ENCODE measurements at places on chromosomes 7 and 10.

DNA sequence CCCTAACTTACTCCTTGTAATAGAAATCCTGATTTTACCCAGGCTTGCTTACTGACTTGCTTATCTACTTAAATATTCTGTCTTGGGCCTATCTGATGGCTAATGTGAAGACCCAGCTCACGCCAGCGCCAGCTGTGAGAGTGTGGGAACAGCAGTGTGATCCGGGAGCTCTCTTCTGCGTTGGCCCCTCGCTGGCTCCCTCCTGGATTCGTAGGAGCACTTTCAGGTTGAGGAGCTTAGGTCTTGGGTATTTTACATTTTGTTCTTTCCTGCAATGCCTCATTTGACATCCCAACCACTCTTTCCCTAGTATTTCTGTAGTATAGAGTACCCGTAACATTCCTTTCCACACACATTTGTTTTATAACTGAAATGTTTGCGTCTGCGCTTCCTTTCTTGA is 51.7 kb downstream of the CREM start:
- no peak for DNase-seq

DNA sequence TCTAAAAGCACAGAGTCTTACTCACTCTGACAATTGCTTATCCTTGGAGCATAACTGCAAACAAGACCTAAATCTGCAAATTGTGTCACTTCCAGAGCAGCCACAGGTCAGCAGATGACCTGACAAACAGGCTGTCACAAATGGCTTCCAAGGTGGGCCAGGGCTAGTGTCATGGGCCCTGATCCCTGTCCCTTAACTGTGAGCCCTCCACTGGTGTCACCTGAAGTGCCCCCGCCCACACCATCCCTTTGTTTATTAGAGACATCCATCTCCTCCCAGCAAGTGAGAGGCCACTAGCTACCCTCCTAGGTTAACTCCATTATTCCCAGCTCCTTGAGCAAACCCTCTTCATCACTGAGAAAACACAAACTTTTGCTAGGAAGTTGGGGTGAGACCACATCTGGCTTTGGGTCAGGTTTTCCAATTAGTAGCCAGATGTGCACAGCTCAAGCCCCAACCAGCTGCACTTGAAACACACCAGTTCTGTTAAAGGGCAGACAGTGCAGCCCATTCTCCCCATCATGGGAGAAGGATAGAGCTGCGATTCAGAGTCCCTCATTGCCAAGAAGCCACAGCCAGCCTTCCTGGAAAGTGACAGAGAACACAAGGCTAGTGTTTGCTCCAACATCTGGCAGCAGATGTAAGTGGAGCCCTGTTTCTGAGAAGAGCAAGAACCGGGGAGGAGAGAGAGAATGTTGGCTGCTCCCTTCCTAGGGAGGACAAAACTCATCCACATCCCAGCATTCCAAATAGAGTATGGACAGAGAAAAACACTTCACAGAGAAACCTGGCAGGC is 75.7 kb upstream of the NANOS1 start:
- no peak for DNase-seq

GRCh38 chr7:84697506-84697905 is 489.4 kb downstream of the SEMA3D start:
- DNase-seq = no peak

DNA sequence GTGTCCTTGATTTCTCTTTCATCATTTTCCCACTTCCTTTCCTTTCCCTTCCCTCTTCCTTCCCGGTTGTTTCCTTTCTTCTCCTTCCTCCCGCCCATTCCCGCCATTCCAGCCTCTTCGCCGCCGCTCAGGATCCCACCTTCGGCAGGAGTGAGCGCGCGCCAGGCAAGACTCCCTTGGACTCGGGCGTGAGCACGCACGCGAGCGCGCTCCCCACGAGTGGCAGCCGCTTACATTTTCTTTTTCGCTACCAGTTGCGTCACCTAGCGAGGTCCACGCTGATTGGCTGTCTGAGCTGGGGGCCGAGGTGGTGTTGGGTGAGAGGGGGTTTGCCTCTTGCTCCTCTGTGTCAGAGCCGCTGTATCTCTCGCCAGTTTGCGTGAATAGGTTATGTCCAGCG is 11.8 kb downstream of the ZAN start:
- no peak for DNase-seq

DNA sequence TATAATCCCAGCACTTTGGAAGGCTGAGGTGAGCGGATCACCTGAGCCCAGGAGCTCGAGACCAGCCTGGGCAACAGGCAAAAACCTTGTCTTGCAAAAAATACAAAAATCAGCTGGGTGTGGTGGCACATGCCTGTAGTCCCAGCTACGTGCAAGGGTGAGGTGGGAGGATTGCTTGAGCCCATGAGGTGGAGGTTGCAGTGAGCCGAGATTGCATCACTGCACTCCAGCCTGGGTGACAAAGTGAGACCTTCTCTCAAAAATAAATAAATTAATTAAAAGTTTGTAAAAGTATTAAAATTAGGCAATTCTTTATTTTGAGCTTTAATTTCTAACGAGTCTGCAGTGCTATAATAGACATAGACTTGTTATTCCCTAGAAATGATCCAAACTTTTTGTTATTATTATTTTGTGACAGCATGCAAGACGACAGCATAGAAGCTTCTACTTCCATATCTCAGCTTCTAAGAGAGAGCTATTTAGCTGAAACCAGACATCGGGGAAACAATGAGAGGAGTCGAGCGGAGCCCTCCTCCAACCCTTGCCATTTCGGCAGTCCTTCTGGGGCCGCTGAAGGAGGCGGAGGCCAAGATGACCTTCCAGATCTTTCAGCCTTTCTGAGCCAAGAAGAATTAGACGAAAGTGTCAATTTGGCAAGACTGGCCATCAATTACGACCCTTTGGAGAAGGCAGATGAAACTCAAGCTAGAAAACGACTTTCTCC is 11.9 kb downstream of the MYPN start:
- no peak for DNase-seq

DNA sequence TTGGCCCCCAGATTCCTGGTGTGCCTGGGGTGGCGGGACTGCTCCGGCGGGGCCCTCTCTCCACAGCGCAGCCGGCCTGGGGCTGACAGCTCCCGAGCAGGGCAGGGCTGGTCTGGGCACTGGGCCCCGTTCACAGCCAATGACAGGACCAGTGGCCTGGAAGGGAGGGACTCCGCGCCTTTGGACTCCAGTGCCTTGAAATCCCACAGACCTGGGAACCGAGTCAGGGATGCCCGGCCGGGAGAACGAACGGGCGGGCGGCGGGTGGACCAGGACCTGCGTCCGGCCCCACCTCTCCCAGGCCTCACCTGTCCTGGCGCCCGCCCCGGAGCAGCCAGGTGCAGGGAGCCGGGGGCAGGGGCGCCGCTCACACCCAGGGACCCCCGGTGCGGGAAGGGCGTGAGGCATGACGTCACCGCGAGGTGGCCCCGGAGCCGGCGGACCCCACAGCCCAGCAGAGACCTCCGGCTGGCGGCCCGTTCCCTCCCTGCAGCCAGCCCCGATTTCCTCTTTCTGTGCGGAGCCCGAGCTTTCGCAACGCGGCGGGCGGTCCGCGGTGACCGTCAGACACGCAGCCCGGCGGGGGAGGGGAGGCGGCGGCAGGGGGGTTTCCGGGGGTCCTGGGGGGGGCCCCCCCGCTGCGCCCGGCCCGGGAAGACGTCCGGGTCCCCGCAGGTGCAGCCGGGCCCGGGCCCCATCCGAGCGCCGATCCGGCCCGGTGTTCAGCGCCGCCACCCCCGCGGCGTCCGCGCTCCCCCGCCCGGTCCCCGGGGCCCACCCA is 743 bp downstream of the ADAP1 start:
- DNase-seq = no peak

DNA sequence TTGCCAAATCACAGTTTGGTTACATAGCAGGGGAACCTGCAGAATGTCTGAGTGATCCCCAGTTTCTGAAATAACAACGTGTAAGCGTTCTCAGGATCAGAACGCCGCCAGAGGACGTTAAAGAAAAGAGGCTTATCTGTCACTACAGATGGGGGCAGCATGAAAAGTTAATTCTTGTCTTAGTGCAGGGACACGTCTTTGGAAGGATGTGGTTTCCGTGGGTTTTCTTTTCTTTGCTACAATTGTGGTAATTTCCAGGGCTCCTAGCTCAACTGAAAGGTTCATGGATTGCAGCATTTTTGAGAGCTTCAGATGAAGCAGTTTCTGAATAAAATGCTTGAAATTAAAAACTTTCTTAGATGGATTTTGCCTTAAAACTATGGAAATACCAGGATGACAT is 106.6 kb downstream of the PRKCQ start:
- DNase-seq = no peak

DNA sequence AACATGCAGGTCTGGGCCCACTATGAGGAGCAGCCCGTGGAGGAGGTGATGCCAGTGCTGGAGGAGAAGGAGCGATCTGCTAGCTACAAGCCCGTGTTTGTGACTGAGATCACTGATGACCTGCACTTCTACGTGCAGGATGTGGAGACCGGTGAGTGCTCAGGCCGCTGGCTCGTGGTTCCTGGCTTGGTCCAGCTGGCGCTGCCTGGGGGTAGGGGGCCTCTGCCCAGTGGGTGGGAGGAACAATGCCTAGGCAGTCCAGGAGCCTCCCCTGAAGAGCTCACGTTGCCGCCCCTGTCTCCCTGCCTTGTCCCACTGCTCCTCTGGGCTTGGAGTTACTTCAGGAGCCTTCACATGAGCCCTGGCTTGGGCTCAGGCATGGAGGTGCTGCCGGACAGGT is 50.1 kb upstream of the LRRC4 start:
- DNase-seq = no peak

GRCh38 chr10:43707770-43708169 is 59.1 kb upstream of the ZNF32 start:
- DNase-seq = no peak

DNA sequence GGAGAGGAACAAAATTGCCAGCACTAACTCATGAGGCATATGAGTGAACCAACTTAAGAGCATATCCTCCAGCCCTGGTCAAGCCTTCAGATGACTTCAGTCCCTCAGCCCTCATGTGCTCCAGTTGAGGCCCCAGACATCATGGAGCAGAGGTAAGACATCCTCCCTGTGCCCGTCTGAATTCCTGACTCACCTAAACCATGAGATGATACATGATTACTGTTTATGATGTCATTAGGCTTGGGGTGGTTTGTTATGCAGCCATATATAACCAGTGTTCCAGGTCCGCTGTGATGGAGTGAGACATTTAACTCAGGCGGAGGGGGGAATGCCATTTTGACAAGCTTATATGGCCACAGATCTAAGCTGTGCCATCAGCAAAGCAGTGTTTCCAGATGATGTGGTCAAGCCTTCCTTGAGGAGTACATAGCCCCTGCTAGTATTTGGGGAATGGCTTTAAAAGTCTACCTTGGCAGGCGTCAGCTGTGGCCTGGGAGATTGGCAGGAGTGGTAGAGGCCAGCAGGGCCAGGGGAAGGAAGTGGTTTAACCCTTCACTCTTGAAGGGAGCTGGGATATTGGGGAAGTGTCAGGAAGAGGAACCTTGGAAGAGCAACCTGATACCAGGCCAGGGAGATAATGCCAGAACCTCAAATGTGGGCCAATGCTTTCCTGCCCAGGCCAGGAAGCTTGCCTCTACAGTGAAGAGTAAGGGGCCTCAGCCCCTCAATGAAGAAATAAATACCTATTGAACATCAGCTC is 343.0 kb upstream of the PODXL start:
- no peak for DNase-seq

- no peak for DNase-seq
These were observed 80.6 kb upstream of the C1QL3 start for GRCh38 chr10:16602104-16602775.
